ENCODE measurements at places on chromosomes 16 and 17.

GRCh38 chr16:775236-775796 lies 12.9 kb downstream of the RPUSD1 start:
- no peak for DNase-seq

DNA sequence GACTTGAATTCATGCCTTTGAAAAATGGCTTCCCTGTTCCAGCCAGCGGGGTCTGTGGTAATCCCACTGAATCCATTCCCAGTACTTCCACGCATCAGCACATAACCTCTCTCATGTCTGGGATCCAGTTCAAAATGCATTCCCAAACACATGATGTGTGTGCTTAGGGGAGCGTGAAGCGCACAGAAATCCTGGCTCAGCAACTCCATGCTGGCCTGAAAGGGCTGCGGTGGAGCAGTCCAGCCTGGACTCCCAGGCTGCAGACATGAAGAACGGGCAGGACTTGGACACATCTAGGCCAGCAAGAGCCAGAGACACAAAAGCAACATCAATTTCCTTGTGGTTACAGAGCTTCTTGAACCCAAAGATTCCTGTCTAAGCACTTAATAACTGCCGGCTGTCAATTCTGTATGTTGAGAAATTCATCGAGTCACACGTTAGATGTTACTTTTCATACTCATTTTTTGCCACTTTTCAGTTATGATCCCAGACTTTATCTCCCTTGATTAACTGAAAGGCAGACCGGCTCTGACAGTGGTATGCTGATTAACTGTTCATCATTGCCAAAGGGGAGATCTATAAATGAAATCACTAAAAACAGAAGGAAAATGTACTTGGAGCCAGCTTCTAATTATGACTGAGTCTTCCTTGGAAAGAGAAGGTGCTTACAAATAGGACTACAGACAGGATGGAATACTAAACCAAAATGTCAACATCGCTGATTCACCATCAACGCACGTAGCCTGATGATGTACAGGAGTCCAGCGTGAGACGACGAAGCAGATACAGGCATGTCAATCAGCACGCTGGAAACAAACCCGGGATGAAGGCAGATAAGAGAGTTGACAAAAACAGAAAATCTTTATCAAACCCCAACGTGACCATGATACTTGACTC lies 23.0 kb downstream of the NSMCE1 start:
- no peak for DNase-seq

- DNase-seq: no peak
Observed at GRCh38 chr17:46035112-46035818, 36.2 kb downstream of the STH start.

- no peak for DNase-seq
Observed at GRCh38 chr17:49969134-49969759, at the start of gene DLX4. Gene DLX4 (plus strand): TSS chr17:49969190. CDS start chr17:49969469, 279 bp downstream.

- DNase-seq: no peak
Observed at GRCh38 chr17:48647103-48647962, 21.2 kb upstream of the HOXB9 start.

DNA sequence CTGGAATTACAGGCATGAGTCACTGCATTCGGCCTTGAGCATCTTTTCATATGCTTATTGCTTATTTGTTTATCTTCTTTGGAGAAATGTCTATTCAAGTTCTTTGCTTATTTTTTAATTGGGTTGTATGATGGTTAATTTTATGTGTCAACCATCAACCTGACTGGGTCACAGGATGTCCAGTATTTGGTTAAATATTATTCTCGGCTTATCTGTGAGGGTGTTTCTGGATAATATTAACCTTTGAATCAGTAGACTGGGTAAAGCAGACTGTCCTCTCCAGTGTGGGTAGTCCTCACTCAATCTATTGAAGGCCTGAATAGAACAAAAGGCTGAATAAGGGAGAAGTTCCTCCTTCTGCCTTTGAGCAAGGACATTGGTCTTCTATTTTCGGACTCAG lies 142.0 kb downstream of the SSH2 start:
- no peak for DNase-seq

- DNase-seq: no peak
Observed at GRCh38 chr16:52546291-52547003, 496 bp downstream of the TOX3 start.

DNA sequence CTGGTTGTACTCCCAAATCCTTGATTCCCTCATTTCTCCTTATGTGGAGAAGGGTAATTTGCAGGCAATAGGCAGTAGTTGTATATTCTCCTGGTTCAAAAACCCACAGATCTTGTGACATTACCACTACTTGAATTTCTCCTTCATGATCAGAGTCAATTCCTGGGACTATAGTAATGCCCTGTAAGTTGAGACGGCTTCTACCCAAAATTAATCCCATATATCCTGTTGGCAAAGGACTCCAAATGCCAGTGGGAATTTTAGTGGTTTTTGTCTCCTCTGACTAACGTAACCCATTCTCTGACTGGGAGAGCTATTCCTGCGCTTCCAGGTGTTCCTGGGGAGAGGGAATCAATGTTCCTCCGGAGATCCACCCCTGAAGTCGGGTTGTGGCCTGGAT lies 11.6 kb upstream of the ZNF689 start:
- DNase-seq: no peak

- DNase-seq: no peak
Observed at GRCh38 chr16:64132190-64132589, 989.7 kb downstream of the CDH11 start.

GRCh38 chr17:79305376-79305767 lies 230.7 kb downstream of the ENGASE start:
- no peak for DNase-seq

GRCh38 chr17:7460850-7461660 lies 16.2 kb downstream of the CHRNB1 start:
- DNase-seq: no peak

GRCh38 chr17:50949989-50950877 lies 84.1 kb upstream of the TOB1 start:
- peak; percentile 78 for DNase-seq

- no peak for DNase-seq
Observed at GRCh38 chr17:77089124-77089490, 51.7 kb upstream of the SEC14L1 start.

DNA sequence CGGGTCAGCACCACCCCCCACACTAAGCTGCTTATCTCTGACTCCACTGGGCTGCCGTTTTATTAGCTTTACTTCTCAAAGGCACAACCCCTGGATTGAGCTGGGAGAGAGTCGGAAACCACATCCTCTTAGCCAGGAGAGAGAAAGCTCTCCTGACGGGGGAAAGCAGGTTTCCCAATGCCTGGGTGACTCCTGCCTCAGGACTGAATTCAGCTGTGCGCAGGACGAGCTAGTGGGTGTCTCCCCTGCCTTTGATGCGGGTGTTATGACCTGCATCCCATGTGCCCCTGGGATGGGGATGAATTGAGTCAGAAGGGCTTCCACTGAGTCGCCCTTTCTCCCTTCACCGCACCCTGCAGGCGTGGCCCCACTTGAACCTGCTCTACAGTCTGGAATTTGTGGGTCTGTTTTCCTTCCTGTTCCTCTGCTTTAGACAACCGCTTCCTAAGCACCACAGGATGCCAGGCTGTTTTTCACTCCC lies 819.2 kb upstream of the EEF2KMT start:
- no peak for DNase-seq

DNA sequence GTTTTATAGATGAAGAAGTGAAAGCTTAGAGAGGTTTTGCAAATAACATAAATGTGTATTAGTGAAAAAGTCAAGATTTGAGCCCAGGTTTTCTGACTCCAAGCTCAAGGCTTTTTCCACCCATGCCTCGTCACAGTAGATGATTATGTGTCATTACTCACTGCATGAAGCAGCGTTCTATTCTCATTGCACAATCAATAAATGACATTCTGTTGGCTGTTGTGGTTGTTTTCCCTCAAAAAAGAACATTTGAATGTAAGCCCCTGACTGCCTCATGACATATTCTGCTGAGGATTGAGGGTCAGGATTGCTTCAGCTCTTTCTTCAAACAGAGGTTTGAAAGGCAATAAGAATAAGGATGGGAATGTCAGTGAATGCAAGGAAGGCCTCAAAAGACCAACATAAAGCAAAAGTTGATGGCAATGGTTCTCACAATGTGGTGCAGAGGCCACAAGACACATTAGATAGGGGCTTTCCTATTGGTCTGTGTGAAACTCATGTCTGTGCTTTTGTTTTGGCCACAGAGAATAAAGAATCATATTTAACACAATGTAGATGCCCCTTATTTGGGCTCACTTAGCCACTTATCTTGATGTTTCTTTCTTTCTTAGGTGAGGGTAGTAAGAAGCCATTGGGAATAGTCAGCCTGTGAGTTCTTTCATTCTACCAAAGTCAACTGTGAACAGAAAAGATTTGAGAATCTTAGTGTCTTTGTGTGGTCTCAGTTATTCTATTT lies 5.4 kb upstream of the MMD start:
- DNase-seq: no peak

DNA sequence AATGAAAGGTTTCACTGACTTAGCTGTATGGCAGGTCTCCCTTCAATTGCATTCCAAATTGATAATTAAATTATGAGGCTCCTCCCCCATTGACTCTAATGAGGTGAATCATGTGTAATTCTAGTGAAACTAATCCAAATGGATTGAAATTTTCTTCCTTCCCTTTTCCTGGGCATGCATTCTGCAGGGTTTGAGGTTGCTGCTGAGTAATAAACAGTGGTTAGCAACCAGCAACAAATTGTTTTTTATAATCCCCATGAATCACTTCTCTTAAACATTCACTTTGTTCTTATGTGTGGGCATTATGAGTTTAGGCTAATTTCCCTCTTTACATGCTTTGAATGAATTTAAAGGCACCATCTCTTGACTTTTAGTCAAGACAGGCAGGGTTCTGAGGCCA lies 43.4 kb downstream of the MYOCD start:
- no peak for DNase-seq

- DNase-seq: no peak
Observed at GRCh38 chr17:573036-573435, 141.6 kb downstream of the VPS53 start.

DNA sequence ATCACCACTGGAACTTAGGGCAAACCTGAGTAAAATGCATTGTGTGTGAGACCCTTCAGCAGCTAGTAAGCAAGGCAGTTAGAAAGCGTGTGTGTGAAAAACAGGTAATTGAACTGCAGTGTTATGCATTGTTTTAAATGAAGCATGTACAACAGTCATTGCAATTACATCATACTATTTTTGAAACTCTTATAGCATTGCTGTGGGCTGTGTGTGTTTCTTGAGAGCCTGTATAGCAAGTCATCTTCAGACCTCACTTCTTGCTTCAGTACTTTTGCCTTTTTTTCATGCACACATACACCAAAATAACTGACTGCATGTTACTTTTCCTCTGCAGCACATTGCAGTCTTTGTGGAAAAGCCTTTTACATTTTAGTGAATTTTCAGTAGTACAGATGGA lies 19.2 kb downstream of the PTRH2 start:
- no peak for DNase-seq

- no peak for DNase-seq
Observed at GRCh38 chr17:29579866-29580771, 9.3 kb downstream of the GIT1 start.

DNA sequence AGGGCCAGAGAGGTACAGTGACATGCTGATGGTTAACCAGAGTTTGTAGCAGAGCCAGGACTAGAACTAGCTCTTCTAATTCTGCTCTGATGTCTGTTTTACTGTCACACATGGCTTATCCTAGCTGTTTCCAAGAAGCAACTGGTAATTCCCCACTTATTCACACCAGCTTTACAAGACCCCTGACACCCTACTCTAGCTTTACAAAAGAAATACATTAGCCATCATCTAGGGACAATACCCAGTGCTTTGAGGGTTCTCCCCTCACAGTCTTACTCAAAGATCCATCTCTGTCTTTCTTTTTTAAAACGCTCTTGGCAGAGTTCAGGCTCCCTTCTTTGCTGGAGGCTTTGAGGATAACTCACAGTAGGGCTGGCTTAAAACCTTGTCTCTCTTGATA lies 197.3 kb upstream of the PMFBP1 start:
- no peak for DNase-seq

- no peak for DNase-seq
Observed at GRCh38 chr16:78269256-78269655, 169.8 kb downstream of the WWOX start.

DNA sequence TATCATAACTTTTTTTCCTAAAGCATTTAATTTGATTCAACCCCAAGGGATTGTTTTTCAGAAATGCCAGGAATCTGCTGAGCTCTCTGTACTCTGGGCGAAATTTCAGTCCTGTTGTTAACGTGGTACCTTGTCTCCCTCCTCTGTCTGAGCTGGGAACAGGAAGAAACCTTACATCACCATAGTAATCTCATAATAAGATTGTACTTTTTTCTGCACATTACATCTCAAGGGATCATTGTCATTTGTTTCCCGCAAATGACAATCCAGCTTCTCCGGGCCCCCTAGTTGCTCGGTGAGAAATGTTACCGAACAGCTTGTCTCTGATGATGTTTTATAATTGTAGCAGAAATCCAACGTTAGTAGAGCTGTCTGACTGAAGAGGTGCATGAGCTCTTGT lies 152.7 kb upstream of the ERCC4 start:
- no peak for DNase-seq

DNA sequence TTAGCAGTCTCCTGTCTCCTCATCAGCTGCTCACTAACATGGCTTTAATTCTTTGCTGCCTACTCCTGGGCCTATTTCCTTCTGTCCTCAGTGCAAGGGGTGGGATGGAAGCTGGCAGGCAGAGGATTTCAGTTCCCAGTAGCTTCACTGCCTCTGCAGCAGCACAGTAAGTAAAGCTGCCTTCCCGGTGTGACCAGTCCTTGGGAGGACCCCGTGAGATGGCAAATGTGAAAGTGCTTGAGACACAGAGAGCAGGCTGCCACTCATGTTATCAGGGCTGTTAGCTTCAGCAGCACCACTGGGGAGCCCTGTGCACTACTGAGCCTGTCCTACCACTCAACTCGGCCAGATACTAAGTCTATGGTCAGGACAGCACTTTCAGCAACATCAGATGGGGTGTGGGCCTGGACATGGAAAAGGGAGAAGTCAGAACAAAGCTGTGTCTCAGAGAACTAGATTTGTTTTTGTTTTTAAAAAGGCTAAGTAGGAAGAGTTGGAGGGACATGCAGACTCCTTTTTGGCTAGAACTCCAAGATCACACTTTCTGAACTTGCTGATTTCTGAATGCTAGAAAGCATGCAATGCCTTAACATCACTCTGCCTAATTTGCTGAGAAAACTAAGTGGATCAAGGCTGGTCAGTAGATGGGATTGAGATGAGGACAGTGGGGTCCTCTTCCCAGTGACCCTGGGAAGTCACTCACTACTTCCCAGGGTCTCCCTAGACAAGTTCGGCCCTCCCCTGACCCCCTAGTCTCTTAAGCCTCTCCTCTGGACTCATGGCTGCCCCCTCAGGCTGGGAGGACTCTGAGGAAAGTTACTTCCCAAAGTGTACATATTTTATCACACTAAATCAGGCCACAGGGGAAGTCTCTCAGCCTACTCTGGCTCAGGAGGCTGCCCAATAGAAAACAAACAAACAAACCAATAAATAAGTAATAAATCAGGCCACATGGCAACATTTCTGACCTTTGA lies 1.1 kb downstream of the ACSF2 start:
- DNase-seq: no peak

GRCh38 chr17:82835766-82836512 lies 3.9 kb downstream of the ZNF750 start:
- DNase-seq: no peak

GRCh38 chr17:40015005-40015997 lies at the start of gene CSF3:
Gene CSF3 (plus strand): TSS chr17:40015440. CDS start chr17:40015475, 35 bp downstream.
- no peak for DNase-seq

GRCh38 chr17:5816491-5817070 lies 232.3 kb upstream of the NLRP1 start:
- no peak for DNase-seq

GRCh38 chr17:43900858-43901754 lies 6.2 kb downstream of the MPP2 start:
- no peak for DNase-seq
